RWPE1 (cell line): ENCODE measurements at places on chromosomes 1 and 21.

DNA sequence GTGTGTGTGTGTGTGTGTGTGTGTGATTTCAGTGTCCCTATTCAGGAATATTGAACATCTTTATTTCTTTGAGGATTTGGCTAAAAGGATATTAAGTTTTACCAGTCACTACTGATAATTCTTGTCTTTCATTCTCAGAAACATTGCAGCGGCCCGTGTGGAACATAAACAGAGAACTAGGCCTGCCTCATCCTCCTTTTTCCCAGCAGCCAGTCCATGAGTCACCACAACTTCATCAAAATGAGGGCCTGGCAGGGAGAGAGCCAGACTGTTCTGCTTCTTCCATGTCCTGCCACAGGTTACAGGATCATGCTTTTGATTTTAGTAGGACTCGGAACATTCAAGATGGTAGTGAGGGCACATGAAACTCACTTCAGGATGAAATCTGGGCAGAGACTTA is 50.7 kb downstream of the LRIG2 start:
- no peak for DNase-seq

DNA sequence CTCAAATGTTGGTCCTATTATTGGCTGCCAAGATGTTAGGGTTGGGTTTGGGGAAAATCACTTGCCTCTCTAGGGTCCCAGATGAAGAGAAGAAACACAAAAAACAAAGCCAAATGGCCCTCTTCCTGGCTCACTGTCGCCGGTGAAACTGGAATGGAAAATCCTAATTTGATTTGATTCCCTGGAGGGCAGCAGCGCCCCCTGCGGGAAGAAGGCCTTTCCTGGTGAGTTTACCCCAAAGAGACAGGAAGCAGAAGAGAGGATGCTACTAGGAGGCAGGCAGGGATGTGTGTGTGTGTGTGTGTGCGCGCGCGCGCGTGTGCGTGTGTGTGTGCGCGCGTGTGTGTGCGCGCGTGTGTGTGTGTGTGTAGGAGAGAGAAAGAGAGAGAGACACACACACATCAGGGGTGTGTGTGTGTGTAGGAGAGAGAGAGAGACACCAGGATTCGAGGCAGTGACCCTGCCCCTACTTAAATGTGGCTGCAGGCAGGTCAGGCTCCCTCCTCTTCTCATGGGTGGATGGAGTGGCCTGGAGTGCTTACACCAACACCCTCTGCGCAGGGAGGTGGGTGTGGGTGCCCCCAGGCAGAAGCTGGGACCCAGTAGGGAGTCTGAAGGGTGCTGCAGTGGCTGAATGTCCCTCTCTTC is 3.1 kb upstream of the SELENON start:
- DNase-seq: peak; percentile 70

GRCh38 chr1:200776949-200777348 is 38.3 kb downstream of the CAMSAP2 start:
- DNase-seq: no peak

- no peak for DNase-seq
These were observed 1.4 kb downstream of the DIO1 start for GRCh38 chr1:53895421-53895820.

- no peak for DNase-seq
These were observed 38.8 kb downstream of the FAAP20 start for GRCh38 chr1:2155788-2156187.

DNA sequence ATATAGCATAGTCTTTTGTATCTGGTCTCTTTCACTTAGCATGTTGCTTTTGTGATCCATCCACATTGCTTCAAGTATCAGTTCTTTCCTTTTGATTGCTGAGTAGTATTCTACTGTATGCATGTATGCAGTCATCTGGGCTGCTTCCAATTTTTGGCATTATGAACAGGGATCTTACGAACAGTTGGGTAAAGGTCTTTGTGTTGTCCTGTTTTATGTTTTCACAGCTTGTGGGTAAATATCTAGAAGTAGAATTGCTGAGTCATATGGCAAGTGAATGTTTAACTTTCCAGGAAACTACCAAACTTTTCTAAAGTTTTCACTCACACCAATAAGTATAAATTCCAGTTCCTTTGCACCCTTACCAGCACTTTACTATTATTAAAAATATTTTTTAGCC is 60.9 kb downstream of the LHX4 start:
- DNase-seq: no peak
